ENCODE measurements at places on chromosomes 7 and 10.

- no peak for DNase-seq
These were observed 391.9 kb upstream of the NPVF start for GRCh38 chr7:25619963-25620799.

DNA sequence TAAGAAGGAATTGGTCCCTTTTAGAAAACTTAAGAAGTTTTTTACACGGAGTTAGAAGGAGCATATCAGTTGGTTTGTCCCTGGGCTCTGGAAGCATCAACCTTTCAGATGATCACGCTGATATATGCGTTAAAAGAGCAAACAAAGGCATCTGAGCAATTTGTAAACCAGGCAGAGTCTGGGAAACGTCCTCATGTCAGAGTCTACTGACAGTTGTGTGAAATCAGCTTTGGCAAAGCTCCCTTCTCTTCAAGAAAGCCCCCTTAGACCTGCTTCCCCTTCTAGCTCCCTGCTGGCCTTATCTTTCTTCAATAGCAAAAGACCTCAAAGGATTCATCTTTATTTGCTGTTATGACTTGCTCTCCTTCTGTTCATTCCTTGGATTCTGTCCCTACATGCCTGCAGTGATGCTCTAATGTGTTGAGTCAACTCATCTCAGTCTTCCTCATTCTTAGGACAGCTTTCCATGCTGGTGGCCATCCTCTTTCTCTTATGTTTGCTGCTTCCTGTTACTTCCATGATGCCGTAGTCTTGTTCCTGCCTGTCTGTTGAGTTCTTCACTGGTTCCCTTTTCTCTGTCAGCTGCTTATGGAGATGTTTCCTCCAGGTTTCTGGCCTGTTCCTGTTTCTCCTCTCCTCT, 106.5 kb upstream of the BMPER start:
- no peak for DNase-seq

DNA sequence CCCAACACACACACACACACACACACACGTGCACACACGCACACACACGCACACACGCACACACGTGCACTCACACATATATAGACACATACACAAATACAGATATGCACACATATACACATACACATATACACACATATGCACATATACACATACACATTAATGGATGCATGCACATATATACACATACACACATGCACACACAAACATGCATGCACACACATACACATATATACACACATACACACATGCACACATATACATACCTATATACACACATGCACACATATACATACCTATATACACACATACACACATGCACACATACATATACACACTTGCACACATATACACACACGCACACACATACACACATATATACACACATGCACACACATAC, 312.4 kb upstream of the PFKP start:
- DNase-seq: no peak

- DNase-seq: no peak
These were observed 105.9 kb downstream of the AASS start for GRCh38 chr7:122038134-122038533.

GRCh38 chr10:117217196-117217761, 20.0 kb downstream of the KCNK18 start:
- DNase-seq: no peak

DNA sequence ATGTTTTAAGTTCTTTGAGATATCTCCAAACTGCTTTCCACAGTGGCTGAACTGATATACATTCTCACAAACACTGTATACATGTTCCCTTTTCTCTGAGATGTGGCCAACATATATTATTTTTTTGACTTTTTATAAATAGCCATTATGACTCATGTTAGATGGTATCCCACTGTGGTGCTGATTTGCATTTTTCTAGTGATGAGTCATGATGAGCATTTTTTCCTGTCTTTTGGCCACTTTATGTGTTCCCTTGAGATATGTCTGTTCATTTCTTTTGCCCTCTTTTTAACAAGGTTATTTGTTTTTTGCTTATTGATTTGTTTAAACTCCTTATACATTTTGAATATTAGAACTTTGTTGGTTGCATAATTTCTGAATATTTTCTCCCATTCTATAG, 1055.1 kb downstream of the NXPH1 start:
- DNase-seq: no peak

- no peak for DNase-seq
These were observed 41.5 kb downstream of the PSPH start for GRCh38 chr7:56009695-56010094.
